KBM-7 (cell line): ENCODE measurements at places on chromosomes 5 and 9.
A peak's percentile ranks its signal among the peaks of the same experiment; 100 is the strongest.

DNA sequence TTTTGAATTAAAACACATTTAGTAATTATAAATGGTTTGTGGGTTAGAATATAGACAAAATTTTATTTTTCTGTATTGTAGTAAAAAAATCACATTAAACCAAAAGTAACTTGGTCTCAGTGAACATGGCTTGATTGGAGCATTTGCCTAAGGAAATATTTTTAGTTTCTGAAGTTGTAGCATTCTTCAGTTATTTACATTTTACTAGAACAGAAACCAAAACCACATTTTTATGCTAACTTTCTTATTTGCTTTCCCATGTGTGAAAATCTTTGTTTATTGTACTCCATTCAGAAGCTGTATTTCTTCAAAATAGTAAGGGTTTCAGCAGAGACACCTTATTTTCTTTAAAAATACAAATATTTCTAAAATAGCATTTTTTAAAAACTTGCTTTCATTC is 129.9 kb downstream of the SGCD start:
- DNase-seq: no peak

DNA sequence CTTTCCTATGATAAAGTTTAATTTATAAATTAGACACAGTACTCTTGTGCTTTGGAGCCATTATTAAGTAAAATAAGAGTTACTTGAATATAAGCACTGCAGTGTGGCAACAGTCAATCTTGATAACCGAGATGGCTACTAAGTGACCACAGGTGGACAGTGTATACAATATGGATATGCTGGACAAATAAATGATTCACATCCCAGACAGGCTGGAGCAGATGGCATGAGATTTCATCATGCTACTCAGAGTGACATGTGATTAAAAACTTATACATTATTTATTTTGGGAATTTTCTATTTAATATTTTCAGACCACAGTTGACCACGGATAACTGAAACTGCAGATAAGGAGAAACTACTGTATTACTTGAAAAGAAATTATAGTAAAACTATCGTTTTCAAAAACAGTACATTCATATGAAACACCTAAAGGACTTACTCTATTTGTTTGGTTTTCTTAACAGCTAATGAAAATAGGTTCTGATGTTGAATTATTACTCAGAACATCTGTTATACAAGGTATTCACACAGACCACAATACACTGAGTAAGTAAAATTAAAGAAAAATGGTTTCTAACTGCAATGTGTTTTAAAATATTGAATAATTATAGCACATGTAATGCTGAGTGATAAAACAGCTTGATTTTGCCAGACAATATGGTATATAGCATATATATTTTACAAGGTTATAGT is 16.0 kb downstream of the LYRM7 start:
- DNase-seq: no peak

DNA sequence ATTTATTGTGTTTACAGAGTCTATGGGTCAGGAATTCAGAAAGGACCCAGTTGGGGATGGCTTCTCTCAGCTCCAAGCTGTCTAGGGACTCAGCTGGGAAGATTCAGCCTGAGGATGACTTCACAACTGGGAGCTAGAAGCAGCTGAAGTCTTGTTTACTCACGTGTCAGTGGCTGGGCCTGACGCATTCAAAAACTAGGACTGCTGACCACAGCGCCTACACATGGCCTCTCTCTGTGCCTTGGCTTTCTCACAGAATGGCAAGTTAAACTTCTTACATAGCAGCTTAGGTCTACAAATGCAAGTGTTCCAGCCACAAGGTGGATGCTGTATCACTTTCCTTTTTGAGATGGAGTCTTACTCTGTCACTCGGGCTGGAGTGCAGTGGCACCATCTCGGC is 16.3 kb upstream of the PPP2CA start:
- DNase-seq: no peak

- no peak for DNase-seq
Measured at GRCh38 chr5:116930616-116931015, 356.0 kb upstream of the SEMA6A start.

- DNase-seq: no peak
Measured at GRCh38 chr5:96222129-96222528, 210.9 kb downstream of the PCSK1 start.

- DNase-seq: no peak
Measured at GRCh38 chr5:161400583-161400982, 145.9 kb downstream of the GABRB2 start.

DNA sequence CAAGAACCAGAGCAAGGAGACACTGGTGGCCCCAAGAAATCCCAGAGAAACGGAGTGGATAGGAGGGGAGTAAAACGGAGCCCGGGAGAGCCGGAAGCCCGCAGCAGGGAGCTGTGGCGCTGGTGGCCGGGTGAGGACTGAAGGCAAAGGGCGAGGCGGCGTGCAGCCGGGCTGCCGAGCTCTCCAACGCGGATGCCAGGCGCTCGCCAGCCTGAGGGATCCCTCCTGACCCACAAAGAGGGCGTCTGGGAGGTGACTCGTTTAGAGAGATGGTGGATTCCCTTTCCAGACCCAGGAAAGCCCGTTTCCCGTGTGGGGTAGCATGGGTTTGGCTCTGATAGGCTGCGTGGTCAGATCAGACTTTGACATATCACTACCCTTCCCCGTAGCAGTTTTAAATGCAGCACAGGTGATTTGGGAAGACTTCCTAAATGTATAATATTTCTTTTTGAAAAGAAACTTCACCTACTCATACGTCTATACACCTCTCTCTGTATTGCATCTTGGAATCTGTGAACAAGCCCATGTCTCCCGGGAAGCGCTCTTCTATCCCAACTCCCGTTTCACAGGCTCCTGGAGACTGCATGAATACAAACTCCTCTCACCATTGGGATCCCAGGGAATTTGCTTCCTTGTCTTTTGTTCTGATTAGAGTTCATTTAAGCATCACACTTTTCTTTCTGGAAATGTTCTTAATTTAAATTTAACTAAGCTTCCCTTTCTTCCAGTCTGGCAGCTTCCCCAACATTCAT is 158.1 kb downstream of the C9orf152 start:
- DNase-seq: peak; percentile 30

DNA sequence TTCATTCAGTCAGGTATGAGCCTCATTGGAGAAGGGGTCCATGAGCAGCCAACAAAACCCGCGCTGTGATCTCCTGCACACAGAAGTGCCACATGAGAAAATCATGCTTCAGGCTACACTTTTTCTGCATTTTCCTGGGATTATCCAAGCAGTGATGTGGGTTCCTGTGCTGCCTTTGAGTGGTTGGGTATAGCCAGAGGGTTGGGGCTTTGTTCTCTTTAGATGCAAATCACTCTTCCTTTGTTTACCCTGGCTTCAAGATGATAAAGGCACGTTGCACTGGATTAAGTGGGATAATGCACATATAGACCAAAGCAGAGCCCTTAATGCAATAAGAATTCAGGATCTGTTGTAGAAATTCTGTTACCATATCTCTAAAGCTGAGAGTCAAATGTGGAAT is 18.7 kb downstream of the ECM2 start:
- DNase-seq: no peak

DNA sequence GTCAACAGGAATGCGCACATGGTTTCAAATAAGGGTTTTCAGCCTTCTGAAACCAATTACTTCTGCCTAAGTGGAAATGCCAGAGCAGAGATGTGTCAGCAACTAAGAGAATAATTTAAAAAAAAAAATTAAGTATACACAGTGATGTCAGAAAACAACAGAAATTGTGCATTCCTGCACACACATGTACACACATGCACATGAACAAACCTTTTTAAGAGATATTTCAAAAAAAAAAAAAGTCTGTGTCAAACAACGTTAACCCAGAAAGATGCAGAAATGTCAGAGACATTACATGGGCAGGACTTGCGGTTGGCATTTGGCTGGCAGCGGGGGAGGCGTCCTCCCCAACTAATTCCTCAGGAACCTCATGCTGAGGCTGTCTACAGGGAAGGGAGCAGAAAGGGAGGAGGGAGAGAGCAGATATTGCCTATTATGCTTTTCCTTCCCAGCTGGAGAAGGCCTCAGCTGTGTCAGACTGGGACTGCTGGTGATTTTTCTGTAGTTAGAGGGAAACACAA is 536.9 kb upstream of the WWC1 start:
- no peak for DNase-seq

DNA sequence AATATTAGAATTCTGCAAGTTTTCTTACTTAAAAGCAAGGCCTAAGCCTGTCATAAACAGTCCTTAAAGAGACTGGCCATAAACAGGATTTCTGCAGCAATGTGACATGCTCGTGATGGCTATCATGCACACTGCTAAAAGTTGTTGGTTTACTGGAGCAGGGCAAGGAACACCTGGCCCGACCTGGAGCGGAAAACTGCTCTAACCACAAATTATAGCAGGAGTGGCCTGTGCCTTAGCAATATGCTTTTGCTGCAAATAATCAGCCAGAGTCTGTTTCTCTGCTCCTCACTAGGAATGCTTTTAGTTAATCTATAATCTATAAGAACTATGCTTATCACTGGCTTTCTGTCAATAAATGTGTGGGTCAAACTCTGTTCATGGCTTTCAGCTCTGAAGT is 322.9 kb upstream of the RPS23 start:
- no peak for DNase-seq

DNA sequence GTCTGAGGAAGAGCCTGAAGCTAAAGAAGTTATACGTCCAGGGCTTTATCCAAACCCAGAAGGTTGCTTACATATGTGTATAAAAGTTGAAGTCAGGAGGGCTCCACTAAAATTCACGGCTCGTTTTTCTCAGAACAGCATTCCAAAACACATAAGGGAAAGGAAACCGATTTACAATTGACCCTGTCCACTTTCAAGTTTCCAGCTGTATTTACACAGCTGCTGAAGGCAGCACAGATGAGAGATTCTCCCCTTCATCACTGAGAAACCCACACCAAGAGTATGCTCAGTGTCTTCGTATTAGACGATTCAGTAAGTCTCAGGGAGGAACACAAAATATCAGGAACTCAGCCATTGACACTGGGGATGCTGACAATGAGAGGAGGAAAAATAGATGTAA is 5.9 kb upstream of the NREP start:
- DNase-seq: no peak

GRCh38 chr9:114051281-114051680 is 26.8 kb downstream of the AMBP start:
- DNase-seq: no peak

DNA sequence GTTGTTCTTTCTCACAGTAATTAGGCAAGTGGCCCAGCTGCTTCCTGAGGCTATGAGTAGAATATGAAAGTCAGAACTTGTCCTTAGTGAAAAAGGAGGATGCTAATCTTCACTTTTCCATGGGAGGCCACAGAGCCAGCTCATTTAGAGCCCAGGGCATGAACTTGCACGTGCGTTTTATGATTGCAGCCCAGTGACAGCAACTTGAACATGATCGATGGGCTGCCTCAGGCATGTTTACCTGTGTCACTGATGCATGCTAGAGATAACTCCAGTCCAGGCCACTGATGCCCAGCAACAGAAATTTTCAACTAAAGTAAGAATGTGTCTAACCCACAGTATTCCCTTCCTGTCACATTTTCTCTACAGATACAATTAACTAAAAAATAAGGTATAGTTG is 179.3 kb downstream of the CTNND2 start:
- no peak for DNase-seq

GRCh38 chr9:129544761-129545160 is 76.1 kb downstream of the C9orf50 start:
- DNase-seq: no peak

DNA sequence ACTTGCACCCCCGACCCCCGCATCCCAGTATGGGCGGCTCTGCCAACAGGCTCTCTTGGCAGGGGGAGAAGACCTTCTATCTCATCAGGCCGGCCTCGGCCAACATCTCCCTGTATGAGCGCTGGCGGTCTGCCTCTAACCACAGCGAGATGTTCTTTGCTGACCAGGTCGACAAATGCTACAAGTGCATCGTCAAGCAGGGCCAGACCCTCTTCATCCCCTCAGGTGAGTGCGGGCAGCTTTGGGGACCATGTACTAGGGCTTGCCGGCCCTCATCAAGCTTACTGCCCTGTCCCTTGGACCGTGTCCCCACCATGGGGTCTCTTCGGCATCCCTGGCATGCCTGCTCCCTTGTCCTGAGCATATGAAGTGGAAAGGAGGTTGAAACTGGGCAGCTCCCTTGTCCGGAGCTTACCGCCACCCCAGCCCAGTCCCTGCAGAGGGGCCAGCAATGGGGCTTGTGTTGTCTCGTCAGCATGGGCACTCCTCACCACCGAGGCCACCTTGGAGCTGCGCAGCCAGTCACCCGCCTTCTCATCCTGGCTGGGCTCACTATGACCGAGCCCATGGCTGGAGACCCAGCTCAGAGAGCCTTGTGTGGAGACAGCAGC is 78.1 kb downstream of the PHF2 start:
- no peak for DNase-seq

DNA sequence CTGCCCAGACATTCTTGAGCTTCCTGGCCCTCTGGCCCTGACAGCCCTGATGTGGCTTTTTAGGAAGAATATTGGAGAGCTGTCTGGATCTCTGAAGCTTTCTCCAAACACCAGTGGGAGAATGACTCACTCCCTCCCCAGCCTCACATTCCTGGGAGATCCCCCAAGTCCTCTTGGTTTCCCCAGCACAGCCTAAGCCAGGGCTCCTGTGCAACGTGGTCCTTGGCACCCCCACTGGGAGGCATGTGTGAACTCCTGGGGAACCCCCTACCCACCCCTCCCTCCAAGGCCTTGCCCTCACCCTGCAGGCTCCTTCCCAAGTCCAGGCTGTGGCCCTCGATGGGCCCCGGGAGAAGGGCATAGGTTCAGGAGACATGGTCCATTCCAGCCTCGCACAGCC is 12.7 kb downstream of the GLIPR2 start:
- no peak for DNase-seq

DNA sequence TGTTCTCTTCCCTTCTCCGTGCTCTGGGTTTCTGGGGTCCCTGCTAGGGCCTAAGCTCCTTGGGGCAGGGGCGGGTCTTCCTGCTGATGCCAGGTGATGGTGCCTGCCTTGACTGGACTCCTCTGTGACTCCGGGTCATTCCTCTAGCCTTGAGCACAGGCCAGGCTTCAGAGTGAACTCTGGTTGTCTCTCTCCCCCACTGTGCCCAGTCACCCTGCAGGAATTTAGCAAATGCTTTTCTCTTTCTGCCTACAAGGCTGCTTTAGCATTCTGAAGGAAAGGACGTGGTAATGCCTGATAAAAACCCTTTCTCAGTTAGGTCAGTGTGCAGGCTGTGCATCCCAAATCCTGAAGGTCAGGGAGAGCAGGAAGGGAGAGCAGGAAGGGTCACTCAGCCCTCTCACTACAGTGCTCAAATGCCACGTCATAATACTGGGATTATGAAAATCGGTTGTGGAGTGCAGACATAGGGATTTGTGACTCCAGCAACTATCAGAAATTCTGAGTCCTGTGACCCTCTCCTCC is 2.7 kb downstream of the CXCL14 start:
- DNase-seq: no peak

DNA sequence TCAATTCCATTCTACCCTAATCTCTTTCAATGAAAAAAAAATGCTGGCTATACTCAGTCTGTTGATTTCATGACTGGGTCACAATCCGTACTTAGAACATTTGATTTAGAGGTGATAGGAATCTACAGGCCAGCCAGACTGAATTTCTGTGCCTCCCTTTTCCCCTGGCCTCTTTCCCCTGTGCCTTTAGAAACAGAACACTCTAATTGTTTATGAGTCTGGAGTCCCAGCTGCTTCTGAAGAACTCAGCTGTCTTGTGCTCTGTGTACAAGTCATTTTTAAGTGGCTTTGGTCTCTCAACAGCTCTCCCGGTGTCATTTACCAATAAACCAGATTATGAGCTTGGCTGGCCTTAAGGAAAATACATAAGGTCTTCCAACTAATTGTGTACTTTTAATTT is 94.1 kb upstream of the ITGA2 start:
- DNase-seq: no peak

GRCh38 chr5:172004824-172005237 is 1.6 kb downstream of the FBXW11 start:
- peak; percentile 55 for DNase-seq

GRCh38 chr9:37976714-37977477 is 73.0 kb upstream of the SLC25A51 start:
- DNase-seq: no peak

- DNase-seq: no peak
Measured at GRCh38 chr9:27505744-27506161, 18.3 kb upstream of the IFNK start.
